Lung (tissue), 17 donors: ENCODE measurements at places on chromosomes 7 and 10. TPM values are rescaled to one million over a fixed set of nuclear protein-coding genes. Genes with fewer than 3 reads are reported as not detected.

PTPRZ1 gene
- 1.7 TPM for polyA plus RNA-seq

- DNase-seq: no peak
These were observed 14.8 kb downstream of the ACSM6 start for GRCh38 chr10:95208702-95209391.

C10orf95 gene
- polyA plus RNA-seq: 6.4 TPM

- no peak for DNase-seq
These were observed 46.4 kb downstream of the ZNF680 start for GRCh38 chr7:64516451-64516850.

MRLN gene
- polyA plus RNA-seq: 0.35 TPM

PRSS2 gene
- 1.7 TPM for polyA plus RNA-seq

SLC16A12 gene
- polyA plus RNA-seq: 0.75 TPM

- DNase-seq: no peak
These were observed 55.6 kb upstream of the TMEM248 start for GRCh38 chr7:66865290-66865864.

NAT16 gene
- polyA plus RNA-seq: 0.01 TPM

- DNase-seq: peak; percentile 81
These were observed 159.5 kb upstream of the AGR3 start for GRCh38 chr7:17041324-17041723.
